Suprapubic skin (tissue), 4 donors: ENCODE measurements at places on chromosomes 6 and 20.
A peak's percentile ranks its signal among the peaks of the same experiment; 100 is the strongest.

GRCh38 chr6:71091956-71092355 lies 135.1 kb upstream of the B3GAT2 start:
- no peak overlapping the region for H3K4me3 ChIP-seq
- no peak for DNase-seq
- no peak overlapping the region for H3K27ac ChIP-seq

- no peak for DNase-seq
- H3K4me3 ChIP-seq, result no peak overlapping the region
- H3K27ac ChIP-seq, result no peak overlapping the region
- H3K36me3 ChIP-seq, result no peaks in the 10 kb centered on the region
Observed at GRCh38 chr6:113671421-113671820, 185.7 kb upstream of the MARCKS start.

GRCh38 chr6:33427585-33428223 lies 7.8 kb downstream of the SYNGAP1 start:
- no peak for DNase-seq
- no peaks in the 10 kb centered on the region for H3K27me3 ChIP-seq
- peak overlapping the region; percentile 68 for H3K4me3 ChIP-seq
- H3K27ac ChIP-seq, result peak overlapping the region; percentile 92
- peaks cover 67% of the 10 kb centered on the region for H3K4me1 ChIP-seq

GRCh38 chr6:56096541-56096940 lies 150.8 kb downstream of the COL21A1 start:
- no peaks in the 10 kb centered on the region for H3K36me3 ChIP-seq
- no peaks in the 10 kb centered on the region for H3K4me1 ChIP-seq
- no peak overlapping the region for H3K4me3 ChIP-seq

GRCh38 chr6:153960281-153960680 lies 78.8 kb upstream of the OPRM1 start:
- no peaks in the 10 kb centered on the region for H3K4me1 ChIP-seq
- H3K27ac ChIP-seq, result no peak overlapping the region
- H3K4me3 ChIP-seq, result no peak overlapping the region
- H3K36me3 ChIP-seq, result no peaks in the 10 kb centered on the region

DNA sequence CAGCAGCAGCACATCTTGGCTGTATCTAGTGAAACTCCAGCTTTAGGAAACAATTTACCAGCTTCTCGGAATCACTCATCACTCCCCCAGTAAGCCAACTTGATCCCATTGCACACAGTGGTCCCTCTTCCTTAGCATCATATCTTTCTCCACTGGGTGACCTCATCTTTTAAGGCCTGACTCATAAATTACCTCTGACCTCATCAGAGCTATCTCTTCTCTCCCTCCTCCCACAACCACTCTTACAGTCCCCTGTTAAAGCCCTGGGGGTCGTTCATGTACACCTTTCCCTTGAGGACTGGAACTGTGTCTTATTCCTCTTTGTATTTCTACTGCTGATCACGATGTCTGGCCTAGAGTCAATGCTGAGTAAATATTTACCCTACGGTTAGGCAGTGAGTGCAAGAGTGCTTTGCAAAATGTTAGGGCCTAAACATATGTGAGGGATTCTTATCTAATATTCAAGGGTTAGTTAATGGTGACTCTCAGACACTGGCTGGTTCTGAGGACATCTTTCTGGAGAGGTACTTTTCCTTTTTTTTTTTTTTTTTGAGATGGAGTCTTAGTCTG lies 187.2 kb downstream of the LRFN2 start:
- DNase-seq, result no peak
- no peak overlapping the region for H3K4me3 ChIP-seq
- no peaks in the 10 kb centered on the region for H3K27me3 ChIP-seq
- no peak overlapping the region for H3K27ac ChIP-seq
- no peaks in the 10 kb centered on the region for H3K36me3 ChIP-seq

- no peak for DNase-seq
- H3K4me3 ChIP-seq, result no peak overlapping the region
- H3K4me1 ChIP-seq, result peaks cover 39% of the 10 kb centered on the region
- peaks cover 23% of the 10 kb centered on the region for H3K27me3 ChIP-seq
- H3K36me3 ChIP-seq, result no peaks in the 10 kb centered on the region
Observed at GRCh38 chr20:46205349-46205748, 87.2 kb downstream of the CD40 start.

GRCh38 chr6:72580281-72580940 lies 41.5 kb upstream of the KCNQ5 start:
- no peaks in the 10 kb centered on the region for H3K36me3 ChIP-seq

DNA sequence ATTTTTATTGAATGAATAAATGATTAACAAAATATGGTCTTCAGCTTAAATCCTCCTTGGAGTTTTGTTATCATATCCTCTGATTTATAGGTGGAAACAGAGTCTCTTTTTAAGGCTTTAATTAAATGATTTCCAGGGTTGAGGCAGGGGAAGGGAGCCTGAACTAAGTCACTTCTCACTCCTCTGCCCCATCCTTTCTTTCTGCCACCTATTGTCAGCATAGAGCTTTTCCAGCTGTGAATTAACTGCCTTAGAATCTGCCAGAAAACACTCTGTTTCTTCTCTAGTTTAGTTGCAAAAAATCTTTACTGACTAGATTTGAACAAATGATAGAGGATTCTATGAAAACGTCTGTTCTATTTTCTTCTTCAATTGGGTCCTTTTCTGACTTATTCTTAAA lies 9.8 kb downstream of the OGFRL1 start:
- no peaks in the 10 kb centered on the region for H3K27me3 ChIP-seq
- peaks cover 8% of the 10 kb centered on the region for H3K4me1 ChIP-seq
- H3K36me3 ChIP-seq, result peaks cover 67% of the 10 kb centered on the region

DNA sequence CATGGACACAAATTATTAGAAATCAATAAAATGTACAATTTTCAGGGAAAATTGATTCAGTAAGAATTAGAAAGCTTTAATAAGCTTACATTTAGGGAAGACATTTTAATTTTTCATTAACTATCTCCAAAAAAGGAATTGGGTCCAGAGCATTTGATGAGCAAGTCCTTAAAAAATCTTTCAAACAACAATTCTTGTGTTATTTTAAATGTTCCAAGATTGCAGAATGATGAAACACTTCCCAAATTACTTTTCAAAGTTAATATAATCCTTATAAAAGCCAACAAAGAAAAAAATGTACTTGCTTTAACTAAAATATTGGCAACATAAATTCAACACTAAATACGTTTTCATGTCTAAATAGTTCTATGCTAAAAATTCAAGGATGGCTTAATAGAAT lies 102.0 kb downstream of the ADAT2 start:
- H3K36me3 ChIP-seq, result no peaks in the 10 kb centered on the region
- no peak for DNase-seq
- no peaks in the 10 kb centered on the region for H3K4me1 ChIP-seq
- H3K4me3 ChIP-seq, result no peak overlapping the region
- H3K27ac ChIP-seq, result no peak overlapping the region

DNA sequence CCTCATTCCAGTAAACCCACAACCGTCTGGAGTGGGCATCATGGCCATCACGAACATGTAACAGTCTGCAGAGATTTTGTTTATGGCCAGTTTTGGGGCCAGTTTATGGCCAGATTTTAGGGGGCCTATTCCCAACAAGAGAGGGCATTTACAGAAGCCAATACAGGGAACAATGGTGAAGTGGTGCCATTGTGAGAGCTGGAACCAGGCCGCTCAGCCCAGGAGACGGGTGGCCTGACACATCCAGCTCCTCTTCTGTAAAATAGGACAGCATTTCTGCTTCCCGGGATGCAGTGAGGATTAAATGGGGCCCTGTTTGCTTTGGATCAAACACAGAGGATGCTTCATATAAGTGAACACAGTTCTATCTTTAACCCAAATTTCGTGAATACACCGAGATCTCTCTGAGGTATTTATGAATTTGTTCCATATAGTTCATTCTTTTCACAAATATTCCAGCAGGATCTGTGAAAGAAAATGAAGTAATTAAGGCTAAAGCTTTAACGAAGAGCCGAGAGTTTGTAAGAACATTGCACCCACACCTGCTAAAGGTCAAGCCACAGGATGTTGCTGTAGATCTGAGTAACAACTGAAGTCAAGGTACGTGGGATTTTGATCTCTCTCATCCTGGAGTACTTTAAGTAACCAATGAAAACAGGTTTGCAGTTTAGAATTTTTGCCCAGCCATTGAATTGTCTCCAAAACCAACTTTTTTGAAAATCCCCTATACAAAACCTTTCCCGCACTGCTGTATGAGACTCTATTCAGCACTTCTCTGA lies 14.5 kb upstream of the SIRPG start:
- H3K4me1 ChIP-seq, result no peaks in the 10 kb centered on the region
- no peaks in the 10 kb centered on the region for H3K36me3 ChIP-seq
- H3K27me3 ChIP-seq, result peaks cover 6% of the 10 kb centered on the region
- H3K4me3 ChIP-seq, result no peak overlapping the region

DNA sequence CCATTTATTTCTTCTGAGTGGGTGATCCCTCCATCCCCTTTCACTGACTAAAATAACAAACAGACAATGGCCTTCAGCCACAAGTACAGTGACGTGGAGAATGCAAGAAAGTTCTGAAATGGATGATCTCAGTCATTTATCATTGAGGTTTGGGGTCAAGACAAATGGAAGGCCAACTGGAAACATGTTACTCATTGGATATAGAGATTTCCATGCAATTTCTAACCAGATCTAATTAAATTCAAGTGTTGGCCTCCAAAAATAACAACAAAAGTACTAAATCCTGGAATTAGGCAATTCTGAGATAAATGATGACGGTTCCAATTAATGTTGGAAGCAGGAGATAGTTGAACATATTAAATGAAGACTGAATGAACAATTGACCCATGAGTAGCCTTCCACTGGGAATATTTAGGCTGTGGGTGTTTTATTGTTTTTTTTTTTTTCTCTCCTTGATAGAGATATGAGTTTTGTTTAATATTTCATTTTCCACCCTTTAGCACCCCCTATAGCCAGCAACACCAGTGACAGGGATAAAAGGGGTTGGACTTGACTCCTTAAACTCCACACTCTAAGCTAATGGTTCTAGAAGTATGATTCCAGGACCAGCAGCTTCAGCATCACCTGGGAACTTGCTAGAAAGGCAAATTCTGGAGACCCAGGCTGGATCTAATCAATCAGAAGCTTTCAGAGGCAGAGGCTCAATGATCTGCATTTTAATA lies 112.8 kb downstream of the BCAS1 start:
- H3K36me3 ChIP-seq, result no peaks in the 10 kb centered on the region
- H3K27ac ChIP-seq, result no peak overlapping the region
- no peak for DNase-seq
- peaks cover 20% of the 10 kb centered on the region for H3K4me1 ChIP-seq

DNA sequence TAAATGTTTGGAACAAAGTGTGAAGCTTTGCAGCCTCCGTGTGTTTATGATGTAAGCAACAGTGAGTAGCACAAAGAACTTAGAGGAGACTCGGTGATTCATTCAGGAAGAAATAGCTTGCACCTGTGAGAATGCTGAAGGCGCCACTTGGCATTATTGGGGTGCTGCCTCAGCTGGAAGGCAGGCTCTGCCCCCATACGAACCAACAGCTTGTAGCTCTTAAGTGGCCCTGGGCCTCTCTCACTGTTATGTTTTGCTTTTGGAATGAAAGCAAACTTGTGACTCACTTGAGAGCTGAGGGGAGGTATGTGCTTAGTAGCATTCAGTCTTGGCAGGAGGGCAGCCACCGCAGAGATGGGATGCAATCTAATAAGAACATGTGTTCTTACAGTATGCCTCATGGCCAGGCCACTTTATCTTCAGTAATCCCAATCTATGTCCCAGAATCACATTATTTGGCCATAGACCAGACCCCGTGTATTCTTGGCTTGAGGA lies 310.7 kb downstream of the EYA4 start:
- no peaks in the 10 kb centered on the region for H3K27me3 ChIP-seq
- H3K4me1 ChIP-seq, result no peaks in the 10 kb centered on the region
- no peak overlapping the region for H3K27ac ChIP-seq
- H3K36me3 ChIP-seq, result no peaks in the 10 kb centered on the region
- no peak for DNase-seq

DNA sequence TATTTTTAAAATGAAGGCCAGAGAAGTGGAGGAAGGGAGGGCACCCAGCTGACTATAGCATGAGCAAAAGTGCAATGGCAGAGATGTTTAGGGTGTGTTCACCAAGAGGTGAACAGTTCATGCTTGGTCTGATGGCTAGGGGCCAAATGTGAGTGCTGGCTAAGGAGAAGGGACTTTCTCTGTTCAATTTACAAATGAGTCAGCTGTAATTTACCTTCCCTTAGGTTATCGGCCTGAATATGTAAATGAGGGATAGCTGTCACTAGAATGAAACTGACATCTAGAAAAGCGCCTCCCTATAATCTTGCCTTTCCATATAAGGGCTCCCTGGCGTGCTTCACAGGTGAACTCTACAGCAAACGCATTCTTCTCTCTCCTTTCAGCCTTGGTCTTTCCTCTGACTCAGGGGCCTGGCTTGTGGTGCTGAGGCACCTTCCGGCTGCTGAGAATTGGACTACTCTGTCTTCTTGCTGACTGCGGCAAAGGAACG lies 114.7 kb upstream of the BACH2 start:
- H3K27ac ChIP-seq, result no peak overlapping the region
- no peak for DNase-seq
- no peak overlapping the region for H3K4me3 ChIP-seq
- H3K4me1 ChIP-seq, result peaks cover 11% of the 10 kb centered on the region
- H3K36me3 ChIP-seq, result no peaks in the 10 kb centered on the region

DNA sequence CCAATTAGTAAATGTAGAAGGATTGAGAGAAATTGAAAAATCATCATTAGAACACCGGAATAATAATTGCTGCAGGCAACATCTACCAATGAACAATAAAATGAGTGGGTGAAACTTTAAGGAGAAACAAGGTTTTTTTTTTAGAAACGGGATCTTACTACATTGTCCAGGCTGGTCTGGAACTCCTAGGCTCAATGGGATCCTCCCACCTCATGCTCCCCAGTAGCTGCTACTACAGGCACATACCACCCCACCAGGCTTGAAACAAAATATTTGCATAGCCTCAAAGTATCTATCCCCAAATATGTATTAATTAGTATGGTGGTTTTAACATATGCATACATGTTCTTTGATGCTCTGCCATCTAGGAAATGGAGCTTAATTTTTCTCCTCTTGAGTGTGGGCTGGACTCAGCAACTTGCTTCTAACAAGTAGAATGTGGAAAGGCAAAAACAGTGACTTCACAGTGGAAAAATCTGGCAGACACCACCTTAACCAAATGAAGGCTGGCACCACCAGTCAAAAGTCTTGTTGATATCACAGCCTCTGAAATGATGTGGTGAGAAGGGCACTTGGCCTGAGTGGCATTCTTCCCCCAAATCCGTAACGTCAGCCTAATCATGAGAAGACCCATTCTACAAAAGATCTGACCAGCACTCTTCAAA lies 12.1 kb downstream of the NRSN2 start:
- H3K27me3 ChIP-seq, result no peaks in the 10 kb centered on the region
- peaks cover 32% of the 10 kb centered on the region for H3K4me1 ChIP-seq
- no peak for DNase-seq
- no peak overlapping the region for H3K4me3 ChIP-seq
- H3K27ac ChIP-seq, result no peak overlapping the region
- H3K36me3 ChIP-seq, result no peaks in the 10 kb centered on the region
